ENCODE measurements at places on chromosomes 3 and 15.

- no peak for DNase-seq
These were observed 14.5 kb upstream of the LPP start for GRCh38 chr3:188139466-188139865.

GRCh38 chr3:46017720-46018119 lies 9.6 kb downstream of the XCR1 start:
- DNase-seq: no peak

GRCh38 chr3:104546301-104546700 lies 820.4 kb upstream of the ALCAM start:
- no peak for DNase-seq

DNA sequence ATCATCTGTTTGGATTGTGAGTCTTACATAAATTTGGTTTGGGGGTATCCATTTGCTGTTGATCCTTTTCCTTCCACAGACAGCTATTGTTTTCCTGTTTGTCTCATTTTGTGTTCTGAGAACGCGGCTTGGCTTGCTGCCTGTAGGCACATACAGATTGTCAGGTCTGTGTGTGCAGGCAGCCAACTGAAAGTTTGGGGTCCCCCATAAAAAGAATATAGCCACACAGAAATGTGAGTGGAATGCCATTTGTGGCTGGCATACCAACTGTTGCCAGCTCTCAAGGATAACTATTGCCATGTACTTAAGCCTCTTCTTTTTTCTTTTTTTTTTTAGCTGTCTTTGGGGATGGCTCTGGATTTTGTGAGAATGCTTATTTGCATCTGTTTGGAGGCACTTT lies 1308.0 kb downstream of the ROBO1 start:
- no peak for DNase-seq

DNA sequence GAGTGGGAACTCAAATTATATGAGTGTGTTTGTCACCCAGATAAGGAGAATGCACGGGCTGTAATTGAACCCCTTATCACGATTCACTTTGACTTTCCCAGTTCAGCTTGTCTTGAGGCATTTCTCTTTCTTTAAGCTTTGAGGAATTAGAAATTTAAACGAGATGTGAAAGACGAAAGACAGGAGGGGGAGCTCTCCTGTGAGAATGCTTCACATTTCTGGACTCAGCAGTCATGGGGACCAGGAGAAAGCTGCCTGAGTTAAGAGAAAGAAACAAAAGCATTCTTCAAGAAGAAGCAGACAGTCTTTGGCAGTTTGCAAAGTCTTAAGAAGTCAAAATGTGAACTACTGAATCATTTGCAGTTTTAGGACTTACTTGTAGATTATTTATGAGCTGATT lies 205.6 kb downstream of the NECTIN3 start:
- DNase-seq: no peak

DNA sequence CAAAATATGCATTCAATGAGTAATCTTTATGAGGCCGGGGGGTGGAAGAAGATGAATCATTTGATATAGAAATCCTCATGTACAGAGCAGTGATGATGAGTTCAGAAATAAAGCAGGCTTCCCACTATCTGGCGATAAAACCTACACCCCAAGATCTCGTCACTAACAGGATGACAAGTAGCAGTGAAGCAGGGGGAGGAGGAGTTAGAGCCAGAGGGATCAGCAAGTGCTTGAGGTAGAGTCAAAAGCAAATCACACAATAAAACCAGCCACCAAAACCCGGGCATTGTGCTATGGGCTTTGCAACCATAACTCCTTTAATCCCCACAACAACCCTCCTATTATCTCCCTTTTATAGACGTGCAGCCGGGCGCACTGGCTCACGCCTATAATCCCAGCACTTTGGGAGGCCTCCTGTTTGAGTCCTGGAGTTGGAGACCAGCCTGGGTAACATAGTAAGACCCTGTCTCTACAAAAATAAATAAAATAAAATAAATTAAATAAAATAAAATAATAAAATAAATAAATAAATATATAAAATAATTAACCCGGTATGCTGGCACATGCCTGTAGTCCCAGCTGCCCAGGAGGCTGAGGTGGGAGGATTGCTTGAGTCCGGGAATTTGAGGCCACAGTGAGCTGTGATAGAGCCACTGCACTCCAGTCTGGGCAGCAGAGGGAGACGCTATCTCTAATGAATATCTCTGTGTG lies 53.0 kb downstream of the STARD5 start:
- no peak for DNase-seq

- DNase-seq: no peak
These were observed 72.3 kb downstream of the DAPK2 start for GRCh38 chr15:63974021-63974420.

GRCh38 chr3:183555541-183556081 lies at the start of gene KLHL6:
Gene KLHL6, minus strand, starts transcription at chr3:183555706. Its CDS starts 53 bp downstream, at chr3:183555653.
- peak; percentile 21 for DNase-seq

All from hematopoietic multipotent progenitor cell treated with erythropoietin and hydrocortisone succinate and interleukin-3 and kit ligand, for 15 days (in vitro differentiated cells).